Thoracic aorta (tissue), 2 donors: ENCODE measurements at places on chromosomes 4 and X.

- DNase-seq = no peak
Measured at GRCh38 chr4:1684506-1685234, 557 bp upstream of the FAM53A start.

DNA sequence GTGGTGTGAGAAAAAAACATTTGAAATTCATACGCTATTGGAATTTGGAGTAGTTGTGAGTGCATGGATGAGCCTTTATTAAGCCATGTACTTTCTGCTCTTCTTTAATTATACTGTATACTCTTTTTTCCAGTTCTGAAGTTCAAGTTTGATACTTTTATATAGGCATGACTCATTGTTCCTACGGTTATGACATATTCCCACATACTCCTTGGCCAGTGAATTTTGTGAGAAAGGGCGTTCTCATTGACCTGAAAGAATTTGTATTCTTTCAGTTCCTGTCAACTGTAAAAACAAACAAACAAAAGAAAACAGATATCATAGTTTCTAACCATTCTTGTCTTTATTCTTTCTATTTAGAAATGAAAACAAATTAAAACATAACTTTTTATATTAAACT, 407.3 kb downstream of the MAPK10 start:
- DNase-seq = no peak

GRCh38 chrX:15221321-15221720, 48.6 kb downstream of the ASB9 start:
- DNase-seq = no peak

- no peak for DNase-seq
Measured at GRCh38 chr4:126784966-126785580, 847.7 kb upstream of the INTU start.

DNA sequence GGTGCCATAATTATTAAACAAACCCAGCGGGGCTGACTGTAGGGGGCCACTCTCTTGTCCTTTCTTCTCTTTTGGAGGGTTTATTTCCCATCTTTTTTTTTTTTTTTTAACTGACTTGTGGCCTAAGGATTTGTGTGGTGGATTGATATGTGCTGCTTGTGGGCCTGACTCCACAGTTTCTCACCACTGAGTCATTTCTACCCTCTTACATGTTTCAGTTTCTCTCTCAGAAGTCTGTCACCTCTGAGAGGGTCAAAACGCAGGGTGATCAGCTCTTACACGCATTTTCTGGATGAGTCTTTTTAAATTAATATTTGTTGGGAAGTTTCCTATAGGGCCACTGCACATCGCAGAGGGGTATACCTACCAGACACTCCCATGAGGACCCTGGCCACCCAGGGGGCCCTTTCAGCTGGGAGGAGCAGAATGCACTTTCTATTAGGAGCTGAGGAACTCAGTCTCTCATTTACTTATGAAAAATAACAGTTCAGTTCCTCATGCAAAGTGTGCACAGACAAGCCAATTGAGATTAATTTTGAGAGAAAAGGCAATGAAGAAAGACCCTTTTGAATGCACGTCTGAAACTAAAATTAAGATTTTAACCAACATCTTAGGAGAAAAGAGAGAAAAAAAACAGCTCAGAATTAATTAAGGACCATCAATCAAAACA, 407.9 kb downstream of the TECRL start:
- no peak for DNase-seq

- no peak for DNase-seq
Measured at GRCh38 chr4:161364681-161365080, 799.1 kb downstream of the FSTL5 start.

- DNase-seq = no peak
Measured at GRCh38 chr4:39525822-39526690, 1.2 kb downstream of the UGDH start.
